Naive thymus-derived CD8-positive, alpha-beta T cell (primary cell): ENCODE measurements at places on chromosomes 1 and 21. TPM values are rescaled to one million over a fixed set of nuclear protein-coding genes. Genes with fewer than 3 reads are reported as not detected.

DNA sequence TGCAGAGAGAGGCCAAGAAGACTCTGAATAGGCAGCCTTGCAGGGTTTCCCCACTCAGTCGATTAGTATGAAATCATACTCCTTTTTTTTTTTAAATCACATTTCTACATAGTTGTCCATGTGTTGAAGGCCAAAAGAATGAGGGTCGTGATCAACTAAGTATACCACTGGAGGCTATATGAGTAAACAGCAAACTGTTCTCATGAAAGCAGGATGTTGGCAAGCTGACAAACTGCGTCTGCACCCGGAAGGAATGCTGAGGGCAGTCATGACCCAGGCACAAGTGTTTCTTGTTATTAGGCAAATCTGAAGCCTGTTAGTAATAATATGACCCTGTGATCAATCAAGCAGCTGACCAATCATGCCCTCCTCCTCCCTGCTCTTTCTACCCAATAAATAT is 213.2 kb downstream of the USH2A start:
- DNase-seq: no peak

DNA sequence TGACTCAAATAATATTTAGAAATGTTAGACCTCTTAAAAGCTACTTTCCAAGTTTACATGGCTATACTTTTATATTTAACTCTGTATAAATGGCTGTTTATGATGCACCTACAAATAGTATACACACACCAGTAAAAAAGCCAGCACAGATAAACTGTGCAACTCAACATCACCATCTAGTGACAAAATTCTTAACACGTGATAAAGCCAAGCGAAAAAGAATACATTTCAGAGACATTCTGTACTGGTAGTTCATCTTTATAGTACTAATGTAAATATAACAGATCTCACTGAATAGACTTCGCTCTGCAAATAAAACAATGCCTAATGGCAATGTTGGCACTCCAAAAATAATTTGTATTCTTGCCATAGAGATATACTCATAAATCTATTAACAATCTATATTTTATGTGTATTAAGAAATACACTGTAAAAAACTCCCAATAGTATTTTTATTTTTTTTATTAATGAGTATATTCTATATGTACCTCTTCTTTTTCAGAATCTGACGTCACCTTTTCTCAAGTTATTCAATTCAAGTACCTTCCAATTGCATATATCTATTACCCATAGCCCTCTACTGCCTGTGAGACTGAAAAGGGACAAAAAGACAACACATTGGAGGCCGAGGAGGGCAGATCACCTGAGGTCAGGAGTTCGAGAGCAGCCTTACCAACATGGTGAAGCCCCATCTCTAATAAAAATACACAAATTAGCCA is 100.2 kb downstream of the DPYD start:
- no peak for DNase-seq

Gene CFHR1
- not detected for polyA plus RNA-seq

GRCh38 chr21:34974162-34974981 is 74.7 kb downstream of the RUNX1 start:
- DNase-seq: peak; percentile 81

- DNase-seq: no peak
Observed at GRCh38 chr1:44154049-44154448, 12.6 kb upstream of the KLF18 start.
